CD8-positive, alpha-beta T cell (primary cell): ENCODE measurements at places on chromosomes 7 and 10.

DNA sequence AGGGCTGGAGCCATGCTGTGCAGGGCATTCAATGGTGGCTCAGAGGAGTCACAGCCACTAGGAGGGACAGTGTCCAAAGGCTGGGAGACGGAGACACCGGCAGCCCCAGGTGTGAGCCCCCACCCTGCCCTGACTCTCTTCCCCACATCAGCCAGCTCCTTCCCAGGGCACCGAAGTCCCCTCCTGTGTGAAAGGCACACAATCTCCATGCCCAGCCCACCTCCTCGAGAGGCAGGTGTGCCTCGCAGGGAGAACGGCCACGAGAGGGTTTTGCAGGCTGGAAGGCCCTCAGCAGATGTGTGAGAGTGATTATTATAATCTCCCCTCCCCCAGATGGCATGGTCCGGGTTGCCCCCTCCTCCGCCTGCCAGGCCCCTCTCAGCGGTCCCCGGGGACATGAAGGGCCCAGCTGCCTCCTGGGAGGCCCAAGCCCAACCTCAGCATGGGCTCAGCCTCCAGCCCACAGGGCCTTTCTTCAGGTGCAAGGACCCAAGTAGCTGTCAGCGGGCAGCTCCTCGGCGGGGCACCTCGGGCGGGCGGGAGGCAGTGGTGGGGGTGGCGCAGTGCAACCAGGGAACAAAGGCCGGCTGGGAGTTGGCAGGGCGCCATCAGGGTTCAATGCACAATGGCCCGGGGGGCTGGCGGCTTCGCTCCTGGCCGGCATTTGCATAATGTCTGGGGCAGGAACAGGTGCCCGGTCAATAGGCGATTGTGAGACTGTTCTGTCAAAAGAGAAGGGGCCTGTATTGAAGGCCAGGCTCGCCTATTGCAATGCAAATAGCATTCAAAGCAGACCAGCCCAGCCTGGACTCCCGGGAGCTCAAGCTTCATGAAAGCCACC lies 155.3 kb upstream of the ZMIZ1 start:
- no peak for DNase-seq

- no peak for DNase-seq
These were observed 71.8 kb downstream of the CDH23 start for GRCh38 chr10:71468363-71469094.

GRCh38 chr10:21166557-21167287 lies 269.6 kb upstream of the NEBL start:
- no peak for DNase-seq

DNA sequence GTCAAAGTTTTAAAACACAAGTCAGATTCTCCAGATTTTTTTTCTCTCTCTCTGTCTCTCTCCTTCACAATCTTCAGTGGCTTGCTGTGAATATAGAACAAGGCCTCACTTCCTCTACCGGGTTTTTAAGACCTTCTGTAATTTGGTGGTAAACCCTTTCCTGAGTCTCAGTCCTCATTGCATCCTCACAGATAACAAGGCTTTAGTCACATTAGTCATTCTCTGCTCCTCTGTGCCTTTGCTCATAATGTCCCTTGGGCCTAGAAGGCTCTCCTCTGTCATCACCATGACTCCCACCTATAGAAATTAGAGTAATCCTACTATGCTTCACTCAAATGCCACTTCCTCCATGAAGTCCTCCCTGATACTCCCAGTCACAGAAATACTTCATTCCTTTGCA lies 172.7 kb upstream of the HPS1 start:
- DNase-seq = no peak

GRCh38 chr7:23645822-23646221 lies 34.2 kb upstream of the FAM221A start:
- DNase-seq = no peak

DNA sequence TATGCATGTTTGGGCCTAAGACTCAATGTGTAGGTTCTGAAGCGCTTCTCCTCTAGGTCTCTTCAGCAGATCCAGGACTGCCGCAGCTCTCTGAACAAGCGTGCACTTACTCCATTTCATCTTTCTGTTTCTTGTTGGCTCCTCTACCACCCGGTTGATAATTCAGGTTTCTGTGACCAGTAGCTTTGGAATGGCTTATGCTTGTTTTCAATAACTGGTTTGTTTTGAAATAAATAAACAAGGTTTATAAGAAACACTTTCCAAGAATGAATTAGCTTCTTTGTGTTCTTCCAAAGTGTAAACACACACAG lies 1.5 kb downstream of the MDFIC start:
- DNase-seq = no peak

DNA sequence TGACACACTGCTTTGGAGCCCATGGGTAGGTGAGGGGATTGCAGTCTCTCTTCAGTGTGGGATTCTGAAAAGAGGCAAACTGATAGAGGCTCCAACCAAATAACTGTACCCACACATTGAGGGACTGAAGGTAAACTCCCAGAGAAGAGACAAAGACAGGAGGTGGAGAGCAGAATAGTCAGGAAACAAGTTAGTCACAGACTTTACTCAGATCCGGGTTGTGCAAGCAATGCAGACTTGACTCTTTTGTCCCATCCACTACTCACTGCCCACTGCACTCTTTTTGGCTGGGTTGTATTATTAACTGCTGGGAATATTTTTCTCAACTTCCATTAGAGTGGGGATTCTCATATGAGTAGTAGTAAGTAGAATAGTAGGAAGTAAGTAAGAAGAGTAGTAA lies 152.7 kb downstream of the NRG3 start:
- DNase-seq = no peak

DNA sequence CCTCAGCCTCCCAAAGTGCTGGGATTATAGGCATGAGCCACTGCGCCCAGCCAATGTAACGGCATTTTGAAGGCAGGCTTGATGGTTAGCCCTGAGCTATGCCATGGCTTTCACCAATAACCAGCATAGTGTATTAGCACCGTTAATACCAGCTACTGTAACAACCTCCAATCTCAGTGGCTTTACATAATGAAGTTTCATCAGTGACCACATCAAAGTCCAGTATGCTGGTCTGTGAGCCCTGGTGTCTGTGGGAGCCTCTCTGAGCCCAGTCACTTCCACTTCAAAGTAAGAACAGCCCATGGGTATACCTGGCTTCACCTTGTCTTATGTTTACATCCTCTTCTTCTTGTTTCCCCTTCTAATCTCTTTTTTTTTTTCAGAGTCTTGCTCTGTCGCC lies 11.6 kb upstream of the ZDHHC4 start:
- DNase-seq = no peak

DNA sequence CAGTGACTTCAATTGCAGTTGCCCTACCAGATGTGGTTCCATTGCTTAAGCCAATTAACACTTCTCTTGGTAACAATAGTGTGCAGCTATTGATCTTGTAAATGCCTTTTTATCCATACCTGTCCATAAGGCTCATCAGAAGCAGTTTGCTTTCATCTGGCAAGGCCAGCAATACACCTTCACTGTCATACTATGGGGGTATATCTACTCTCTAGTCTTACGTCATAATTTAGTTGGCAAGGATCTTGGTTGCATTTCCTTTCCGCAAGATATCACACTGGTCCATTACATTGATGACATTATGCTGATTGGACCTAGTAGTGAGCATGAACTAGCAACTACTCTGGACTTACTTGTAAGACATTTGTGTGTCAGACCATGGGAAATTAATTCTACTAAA lies 17.7 kb upstream of the ZNF365 start:
- no peak for DNase-seq

GRCh38 chr10:17067376-17068264 lies 62.0 kb downstream of the CUBN start:
- peak; percentile 22 for DNase-seq

GRCh38 chr10:82925547-82925946 lies 1050.6 kb downstream of the NRG3 start:
- DNase-seq = no peak

DNA sequence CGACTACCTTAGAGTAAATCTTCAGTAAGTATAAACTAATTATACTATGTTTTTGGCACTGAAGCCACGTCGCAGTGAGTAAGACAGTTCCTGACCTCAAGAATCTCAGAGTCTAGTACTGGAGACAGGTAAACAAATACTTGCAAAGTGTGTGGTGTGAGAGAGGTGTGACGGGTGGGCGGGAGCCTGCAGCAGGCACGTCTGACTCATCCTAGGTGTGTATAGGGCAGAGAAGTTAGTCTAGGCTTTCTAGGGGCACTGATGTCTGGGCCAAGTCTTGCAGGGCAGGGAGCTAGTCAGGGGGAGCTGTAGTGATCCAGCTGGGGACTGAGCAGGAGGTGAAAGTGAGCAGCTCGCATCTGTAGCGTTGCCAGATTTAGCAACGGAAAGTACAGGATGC lies 35.9 kb upstream of the SFTPD start:
- DNase-seq = no peak

DNA sequence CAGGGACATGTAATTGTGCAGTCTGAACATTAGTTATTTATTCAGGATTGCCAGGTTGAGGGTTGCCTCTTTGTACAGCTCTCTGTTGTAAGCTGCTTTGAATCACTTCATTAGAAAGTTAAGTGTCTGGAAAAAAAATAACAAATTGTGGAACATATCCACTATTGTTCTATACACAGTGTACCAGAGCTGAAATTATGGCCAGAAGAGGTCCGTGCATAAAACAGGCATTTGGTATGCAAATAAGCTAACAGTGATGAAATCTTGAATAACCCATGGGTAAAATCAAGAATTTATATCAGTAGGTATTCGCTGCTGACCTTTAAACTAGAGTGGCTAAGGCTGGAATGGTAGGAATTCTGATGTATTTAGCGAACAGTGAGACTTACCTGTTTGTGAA lies 152.1 kb downstream of the LHFPL3 start:
- DNase-seq = no peak

DNA sequence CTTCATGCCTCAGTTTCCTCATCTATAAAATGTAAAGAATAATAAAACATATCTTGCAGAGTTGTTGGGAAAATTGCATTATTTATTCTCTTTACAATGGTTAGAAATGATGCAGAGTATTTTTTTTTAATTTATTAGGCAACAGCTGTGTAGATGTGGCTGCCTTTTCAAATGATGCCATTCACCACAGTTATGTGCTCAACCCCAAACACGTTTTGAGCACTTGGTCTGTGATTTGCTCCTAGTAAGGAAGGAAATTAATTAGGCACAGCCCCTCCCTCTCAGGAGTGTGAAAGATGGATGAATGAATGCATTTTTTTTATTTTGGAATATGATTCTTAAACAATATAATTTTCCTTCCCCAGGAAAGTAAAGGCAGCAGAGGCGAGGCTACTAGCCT lies 575.1 kb downstream of the GALNT17 start:
- DNase-seq = no peak

DNA sequence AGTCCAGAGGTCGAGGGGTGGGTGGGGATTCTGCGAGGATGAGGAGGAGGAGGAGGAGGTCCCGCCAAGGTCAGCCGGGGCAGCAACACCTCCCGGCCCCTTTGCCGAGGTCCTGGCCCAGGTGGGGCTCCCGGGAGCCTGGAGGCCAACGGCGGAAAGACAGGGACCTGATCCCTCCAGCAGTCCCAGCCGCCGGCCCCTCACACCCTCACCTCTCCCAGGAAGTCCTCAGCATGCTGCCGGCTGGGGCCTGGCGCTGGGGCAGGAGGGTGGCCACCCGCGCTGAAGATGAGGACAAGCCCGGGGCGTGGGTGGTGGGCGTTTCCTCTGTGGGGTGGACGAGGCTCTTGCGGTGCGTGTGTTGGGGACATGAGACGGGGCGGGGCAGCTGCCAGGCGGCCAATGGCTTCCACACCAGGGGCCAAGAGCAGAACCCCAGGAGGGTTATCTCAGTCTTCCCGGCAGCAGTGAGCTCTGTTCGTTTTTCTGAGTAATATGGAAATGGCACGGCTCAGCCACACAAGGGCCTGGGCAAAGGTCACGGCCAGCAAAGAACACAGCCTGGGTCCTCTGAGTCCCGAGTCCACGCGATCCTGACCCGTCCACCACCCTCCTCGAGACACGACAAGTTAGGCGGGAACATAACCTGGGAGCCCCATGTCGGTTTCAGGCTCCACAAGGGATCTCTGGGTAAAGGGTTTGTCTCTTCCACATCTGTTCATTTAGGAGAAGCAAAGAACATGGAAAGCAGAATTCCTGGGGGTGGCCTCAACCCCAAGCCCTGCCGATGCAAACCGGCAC lies 82.9 kb upstream of the PDGFA start:
- no peak for DNase-seq

DNA sequence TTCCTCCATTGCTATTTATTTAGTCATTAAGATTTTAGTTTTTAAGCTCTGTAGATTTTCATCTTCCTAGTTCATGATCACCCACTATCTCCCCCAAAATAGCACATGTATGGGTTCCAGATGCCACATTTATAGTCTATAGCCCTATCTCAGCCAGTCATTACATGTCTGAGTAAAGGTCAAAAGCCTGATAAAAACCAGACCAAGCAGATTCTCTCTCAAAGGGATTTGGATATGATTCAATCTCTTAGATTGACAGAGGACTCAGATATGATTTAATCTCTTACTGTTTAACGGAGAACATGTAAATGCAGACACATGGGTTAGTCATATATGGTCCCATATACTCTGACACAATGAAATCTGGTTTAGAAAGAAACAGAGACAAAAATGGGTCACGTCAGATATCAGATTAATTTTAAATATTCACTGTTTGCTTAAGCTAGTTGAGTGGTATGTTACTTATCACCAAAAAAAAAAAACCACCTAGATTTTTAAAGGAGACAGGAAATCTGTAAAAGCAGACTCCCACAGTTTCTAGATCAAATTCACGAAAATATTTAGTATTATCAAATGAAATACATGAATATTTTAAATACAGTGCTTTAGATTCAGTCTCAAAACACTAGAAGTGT lies 107.0 kb upstream of the LRRN3 start:
- DNase-seq = no peak

DNA sequence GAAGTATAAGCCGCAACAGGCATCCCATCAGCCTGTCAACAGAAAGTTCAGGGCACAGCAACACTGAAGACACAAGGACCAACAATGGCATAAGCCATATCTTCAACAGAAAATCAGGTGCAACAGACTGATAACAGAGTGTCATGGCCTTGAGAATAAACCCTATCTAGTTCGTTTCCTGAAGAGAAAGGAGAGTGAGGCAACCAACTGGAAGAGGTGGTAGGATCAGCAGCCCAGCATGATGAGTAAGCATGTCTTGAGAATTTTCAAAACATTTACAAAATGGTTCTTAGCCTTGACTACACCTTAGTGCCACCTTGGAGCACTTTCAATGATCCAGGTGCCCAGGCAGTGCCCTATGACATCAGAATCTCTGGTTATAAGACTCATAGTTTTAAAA lies 290.2 kb upstream of the SEMA3C start:
- no peak for DNase-seq

- DNase-seq = no peak
These were observed 37.0 kb downstream of the TBC1D12 start for GRCh38 chr10:94439275-94439861.

GRCh38 chr7:50274361-50274760 lies 30.2 kb upstream of the IKZF1 start:
- no peak for DNase-seq

- no peak for DNase-seq
These were observed 47.1 kb downstream of the SYPL1 start for GRCh38 chr7:106064771-106065574.
